ENCODE measurements at places on chromosomes 11 and 22. TPM values are rescaled to one million over a fixed set of nuclear protein-coding genes. Genes with fewer than 3 reads are reported as not detected.
A peak's percentile ranks its signal among the peaks of the same experiment; 100 is the strongest.

GRCh38 chr11:87616511-87616910 is 558.7 kb downstream of the RAB38 start:
- no peak for DNase-seq
- peaks cover 14% of the 10 kb centered on the region for H3K27me3 ChIP-seq
- H3K36me3 ChIP-seq: no peaks in the 10 kb centered on the region
- H3K27ac ChIP-seq: no peak overlapping the region
- H3K4me3 ChIP-seq: no peak overlapping the region

GRCh38 chr11:126176853-126177470 is 34.5 kb downstream of the RPUSD4 start:
- H3K4me1 ChIP-seq: no peaks in the 10 kb centered on the region
- H3K4me3 ChIP-seq: no peak overlapping the region
- H3K27ac ChIP-seq: no peak overlapping the region
- no peaks in the 10 kb centered on the region for H3K27me3 ChIP-seq
- no peak for DNase-seq
- H3K36me3 ChIP-seq: no peaks in the 10 kb centered on the region

- no peak for DNase-seq
- no peak overlapping the region for H3K4me3 ChIP-seq
- no peaks in the 10 kb centered on the region for H3K4me1 ChIP-seq
- H3K36me3 ChIP-seq: no peaks in the 10 kb centered on the region
- peaks cover 66% of the 10 kb centered on the region for H3K27me3 ChIP-seq
- H3K27ac ChIP-seq: no peak overlapping the region
Observed at GRCh38 chr22:49377306-49377705, 450.4 kb downstream of the BRD1 start.

- H3K4me3 ChIP-seq: no peak overlapping the region
- no peak overlapping the region for H3K27ac ChIP-seq
- H3K27me3 ChIP-seq: no peaks in the 10 kb centered on the region
- no peak for DNase-seq
Observed at GRCh38 chr22:46273432-46274148, 5.8 kb downstream of the TTC38 start.

The UBQLN3 gene
- not detected for total RNA-seq

The KCNQ1 gene
- total RNA-seq: not detected

DNA sequence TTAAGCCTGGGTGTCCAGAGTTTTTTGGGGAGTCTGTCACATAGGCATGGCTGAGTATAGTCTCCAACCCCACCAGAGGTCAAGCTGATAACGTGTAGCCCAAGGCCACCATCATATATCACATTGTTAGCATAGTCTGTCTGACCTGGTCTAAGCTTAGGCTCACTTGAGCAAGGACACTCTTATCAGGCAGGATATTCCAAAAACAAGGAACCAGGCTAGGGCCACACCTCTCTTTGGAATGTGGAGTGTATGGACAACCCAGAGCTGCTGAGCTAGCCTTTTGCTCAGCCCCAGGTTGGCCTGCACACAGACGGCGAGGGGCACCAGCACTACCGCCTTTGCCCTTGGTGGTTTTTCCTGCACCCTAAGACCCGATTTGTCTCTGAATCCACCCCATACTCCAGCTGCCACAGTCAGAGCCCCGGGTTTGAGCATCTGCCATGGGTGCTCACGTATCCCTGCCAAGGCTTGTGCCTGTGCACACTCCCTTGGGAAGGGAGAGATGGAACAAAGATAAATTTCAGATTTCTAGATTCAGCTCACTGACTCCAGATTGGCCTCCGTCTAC is 7.2 kb downstream of the SNAP29 start:
- DNase-seq: no peak
- H3K36me3 ChIP-seq: 0 out of 2 replicates have a peak, but pooled peaks cover 2% of the 10 kb centered on the region
- H3K27ac ChIP-seq: no peak overlapping the region
- no peaks in the 10 kb centered on the region for H3K27me3 ChIP-seq
- H3K4me3 ChIP-seq: no peak overlapping the region
- no peaks in the 10 kb centered on the region for H3K4me1 ChIP-seq

- H3K36me3 ChIP-seq: no peaks in the 10 kb centered on the region
- no peak overlapping the region for H3K27ac ChIP-seq
- H3K27me3 ChIP-seq: no peaks in the 10 kb centered on the region
- H3K4me1 ChIP-seq: peaks cover 57% of the 10 kb centered on the region
- H3K4me3 ChIP-seq: no peak overlapping the region
Observed at GRCh38 chr11:119371778-119372182, 9.7 kb downstream of the USP2 start.

GRCh38 chr11:121152764-121153163 is 51.7 kb downstream of the TECTA start:
- H3K27me3 ChIP-seq: no peaks in the 10 kb centered on the region
- H3K4me1 ChIP-seq: no peaks in the 10 kb centered on the region
- H3K4me3 ChIP-seq: no peak overlapping the region
- H3K27ac ChIP-seq: no peak overlapping the region
- no peaks in the 10 kb centered on the region for H3K36me3 ChIP-seq

The TMEM191C gene
- 0.67 TPM for total RNA-seq

- H3K4me1 ChIP-seq: peaks cover 26% of the 10 kb centered on the region
- H3K27ac ChIP-seq: peak overlapping the region; percentile 85
- DNase-seq: peak; percentile 86
- peaks cover 50% of the 10 kb centered on the region for H3K36me3 ChIP-seq
- no peaks in the 10 kb centered on the region for H3K27me3 ChIP-seq
- H3K4me3 ChIP-seq: no peak overlapping the region
Observed at GRCh38 chr22:49779853-49780697, 47.6 kb downstream of the BRD1 start.

- no peak overlapping the region for H3K27ac ChIP-seq
- H3K4me3 ChIP-seq: no peak overlapping the region
- no peaks in the 10 kb centered on the region for H3K27me3 ChIP-seq
- H3K4me1 ChIP-seq: peaks cover 7% of the 10 kb centered on the region
- DNase-seq: no peak
Observed at GRCh38 chr11:122305426-122306320, 189.7 kb upstream of the BLID start.

DNA sequence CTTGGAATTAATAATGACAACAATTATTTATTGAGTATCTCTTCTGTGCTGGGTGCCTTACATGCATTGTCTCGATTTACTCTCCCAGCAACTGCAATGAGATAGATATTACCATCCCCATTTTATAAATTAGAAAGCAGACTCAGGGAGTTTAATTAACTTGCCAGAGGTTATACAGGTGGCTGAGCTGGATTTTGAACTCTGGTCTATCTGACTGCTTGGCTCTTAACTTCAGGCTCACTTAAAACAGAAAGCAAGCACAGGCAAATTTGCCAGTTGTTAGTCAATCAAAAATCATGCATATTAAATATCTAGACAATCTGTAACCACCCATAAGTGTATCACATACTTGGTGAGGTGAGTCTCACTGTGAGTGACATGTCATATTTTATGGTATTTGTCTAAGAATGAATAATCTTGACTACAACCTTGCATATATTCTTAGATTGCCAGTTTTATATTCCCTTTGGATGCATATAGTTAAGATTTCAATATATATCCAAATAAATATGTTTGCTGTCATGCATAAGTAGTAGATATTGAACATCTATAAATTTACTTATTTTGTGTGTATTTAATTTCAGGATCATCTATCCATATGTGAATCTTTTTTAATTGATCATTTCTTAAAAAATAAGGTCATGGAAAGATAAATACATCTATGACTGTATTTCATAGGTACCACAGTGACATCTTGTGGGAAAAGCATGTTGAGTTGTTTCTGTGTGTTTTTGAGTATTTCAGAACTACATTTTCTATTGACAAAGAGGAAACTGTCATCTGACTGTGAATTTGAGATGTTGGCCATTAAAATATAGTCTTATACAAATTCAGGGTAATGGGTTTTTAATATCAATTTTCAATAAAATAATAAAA is 112.0 kb upstream of the ARHGAP42 start:
- H3K36me3 ChIP-seq: no peaks in the 10 kb centered on the region
- H3K4me1 ChIP-seq: no peaks in the 10 kb centered on the region
- no peak overlapping the region for H3K4me3 ChIP-seq
- DNase-seq: peak; percentile 30
- H3K27me3 ChIP-seq: no peaks in the 10 kb centered on the region
- H3K27ac ChIP-seq: no peak overlapping the region

- no peak for DNase-seq
- H3K4me1 ChIP-seq: peaks cover 4% of the 10 kb centered on the region
- H3K4me3 ChIP-seq: no peak overlapping the region
- H3K27ac ChIP-seq: no peak overlapping the region
Observed at GRCh38 chr22:50081426-50082196, 3.6 kb downstream of the MLC1 start.

All from SJCRH30 (cell line).